ENCODE measurements at places on chromosomes 5 and 9.

DNA sequence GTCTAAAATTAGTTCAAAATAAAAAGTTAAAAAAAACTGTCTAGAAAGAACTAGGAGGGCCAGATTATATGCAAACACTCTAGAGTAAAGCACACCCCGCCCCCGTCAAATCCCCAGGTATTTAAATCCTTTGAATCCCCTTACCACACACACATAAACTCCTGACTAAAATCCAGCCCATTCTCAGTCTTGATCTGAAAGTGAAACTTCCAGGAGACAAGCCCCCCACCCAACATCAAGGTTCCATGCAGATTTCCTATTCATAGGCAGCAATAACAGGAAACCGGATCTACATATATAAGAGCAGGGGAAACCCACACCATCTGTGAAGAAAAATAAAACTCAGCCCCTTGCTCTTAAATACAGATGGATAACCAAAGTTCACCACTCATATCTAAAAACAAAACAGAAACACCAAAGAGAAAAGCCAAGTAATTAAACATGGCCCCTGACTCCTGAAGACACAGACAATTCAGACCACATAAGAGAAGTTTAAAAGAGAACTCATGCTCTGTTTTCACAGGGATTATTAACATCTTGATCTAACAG, 42.3 kb downstream of the MARCHF3 start:
- no peak for DNase-seq

- DNase-seq, result no peak
Measured at GRCh38 chr5:79630444-79630843, 18.2 kb downstream of the TENT2 start.

DNA sequence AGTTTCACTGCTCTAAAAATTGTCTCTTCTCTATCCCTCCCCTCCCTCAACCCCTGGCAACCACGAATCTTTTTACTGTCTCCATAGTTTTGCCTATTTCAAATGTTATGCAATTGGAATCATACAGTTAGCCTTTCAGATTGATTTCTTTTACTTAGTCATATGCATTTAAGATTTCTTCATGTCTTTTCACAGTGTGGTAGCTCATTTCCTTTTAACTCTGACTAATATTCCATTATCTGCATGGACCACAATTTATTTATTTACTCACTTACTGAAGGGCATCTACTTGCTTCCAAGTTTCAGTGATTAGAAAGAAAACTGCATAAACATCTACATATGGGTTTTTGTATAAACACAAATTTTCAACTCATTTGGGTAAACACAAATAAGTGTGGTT, 372.3 kb downstream of the CDH18 start:
- DNase-seq, result no peak

- no peak for DNase-seq
Measured at GRCh38 chr5:78447775-78448424, 87.5 kb downstream of the SCAMP1 start.

DNA sequence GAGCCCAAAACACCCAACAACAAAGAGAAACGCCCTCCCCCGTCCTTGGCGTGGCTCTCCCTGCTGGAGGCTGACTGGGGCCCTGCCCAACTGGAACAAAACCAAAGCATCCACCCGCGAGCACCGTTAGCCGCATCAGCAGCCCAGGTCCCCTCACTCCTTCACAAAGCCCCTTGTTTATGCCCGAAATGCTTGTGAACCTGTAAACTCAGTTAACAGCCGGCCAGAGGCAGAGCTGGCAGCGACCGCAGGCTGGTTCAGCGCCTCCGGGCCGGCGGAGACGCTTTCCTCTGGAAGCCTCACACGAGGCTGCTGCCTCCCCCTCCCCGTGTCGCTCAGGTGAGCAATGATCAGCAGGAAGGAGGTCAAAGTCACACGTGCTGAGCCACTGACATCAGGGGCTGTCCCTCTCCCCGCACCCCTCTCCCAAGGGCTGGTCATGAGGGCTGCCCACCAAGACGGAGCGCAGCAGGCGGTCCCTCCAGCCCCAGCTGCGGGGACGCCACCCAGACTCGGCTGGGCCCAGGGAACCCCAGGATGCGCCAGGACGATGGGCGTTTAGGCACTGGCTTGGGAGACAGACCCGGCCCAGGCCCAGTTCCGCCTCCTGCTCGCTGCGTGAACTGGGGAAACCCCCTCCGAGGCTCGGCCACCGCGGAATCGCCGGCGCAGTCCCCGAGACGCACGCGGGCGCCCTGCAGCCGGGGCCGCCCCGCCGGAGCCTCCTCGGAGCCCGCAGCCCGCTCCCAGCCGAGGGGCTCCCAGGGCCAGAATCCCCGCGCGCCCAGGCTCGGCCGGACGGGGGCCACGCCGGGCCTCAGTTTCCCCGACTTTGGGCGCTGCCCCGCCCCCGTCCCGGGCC, 563 bp downstream of the SNAPC4 start:
- peak; percentile 28 for DNase-seq

DNA sequence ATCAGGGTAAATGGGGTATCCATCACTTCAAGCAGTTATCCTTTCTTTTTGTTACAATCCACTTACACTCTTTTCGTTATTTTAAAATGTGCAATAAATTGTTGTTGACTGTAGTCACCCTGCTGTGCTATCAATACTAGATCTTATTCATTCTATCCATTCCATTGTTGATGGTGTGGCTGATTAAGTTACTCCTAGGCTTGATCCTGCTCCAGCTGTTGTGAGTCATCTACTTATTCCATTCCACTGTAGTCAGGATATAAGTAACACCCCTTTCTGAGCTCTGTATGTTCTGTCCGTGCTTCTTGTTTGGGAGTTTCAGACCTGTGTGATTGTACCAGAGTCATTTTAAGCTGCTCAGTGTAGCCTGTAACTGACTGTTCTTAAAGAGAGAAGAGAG, 122.5 kb upstream of the RUSC2 start:
- no peak for DNase-seq

DNA sequence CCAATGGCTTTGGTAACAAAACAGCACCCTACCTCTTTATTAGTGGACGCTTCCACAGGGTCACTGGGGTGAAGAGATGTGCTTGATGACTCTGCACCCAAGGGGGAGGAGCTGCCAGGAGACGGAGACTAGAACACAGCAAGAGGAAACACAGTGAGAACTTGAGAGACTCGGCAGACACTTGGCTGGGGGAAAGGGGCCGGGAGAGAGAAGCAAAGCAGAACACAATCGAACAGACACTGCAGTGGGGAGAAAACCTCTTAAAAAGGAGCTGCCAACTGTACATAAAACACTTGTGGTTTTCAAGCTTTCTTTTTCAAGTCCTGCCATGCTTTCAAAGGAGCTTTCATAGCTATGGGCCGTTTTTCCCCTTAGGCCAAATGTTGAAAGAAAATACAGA, 151.0 kb downstream of the ENTREP1 start:
- DNase-seq, result no peak

DNA sequence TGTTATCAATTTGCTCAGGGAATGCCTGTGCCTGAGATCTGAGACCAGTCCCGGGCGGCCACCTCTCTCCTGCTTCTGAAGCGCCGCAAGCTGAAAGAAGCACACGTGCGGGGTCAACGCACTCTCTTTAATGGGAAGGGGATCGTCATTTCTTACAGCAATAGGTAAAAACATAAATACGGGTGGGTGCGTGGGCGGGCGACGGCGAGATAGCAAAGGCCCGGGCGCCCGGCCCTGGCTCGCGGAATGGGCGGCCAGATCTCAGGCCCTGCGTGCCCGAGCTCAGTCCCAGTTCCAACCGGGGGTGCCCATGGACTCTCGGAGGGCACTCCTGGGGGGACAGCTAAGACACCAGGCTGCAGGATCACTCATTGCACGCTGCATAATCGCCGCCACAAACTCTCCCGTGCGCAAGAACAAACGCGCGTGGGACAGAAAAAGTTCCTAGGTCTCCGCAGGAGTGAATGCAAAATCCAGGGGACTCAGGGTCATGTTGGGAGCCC, 3.0 kb downstream of the NKX2-5 start:
- no peak for DNase-seq

DNA sequence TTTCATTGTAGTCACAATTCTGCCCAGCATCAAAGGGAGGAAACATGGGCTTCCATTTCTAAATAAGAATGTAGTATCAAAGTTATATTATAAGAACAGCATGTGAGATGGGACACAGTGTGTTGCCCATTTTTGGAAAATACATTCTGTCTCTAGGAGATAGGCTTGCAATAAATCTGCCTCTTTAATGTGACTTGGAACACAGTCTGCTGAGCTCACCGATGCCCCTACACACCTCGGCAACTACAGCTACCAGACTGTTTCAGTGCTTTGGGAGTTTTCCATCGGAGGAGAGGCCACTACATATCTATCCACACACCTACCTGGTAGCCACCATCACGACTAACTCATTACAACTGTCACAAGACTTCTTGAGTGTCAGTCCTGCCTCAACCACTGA, 18.9 kb upstream of the FCHO2 start:
- no peak for DNase-seq

- DNase-seq, result no peak
Measured at GRCh38 chr5:10591159-10591558, 27.3 kb downstream of the ANKRD33B start.

- no peak for DNase-seq
Measured at GRCh38 chr9:110050925-110051355, 157.0 kb downstream of the C9orf152 start.

GRCh38 chr9:70580606-70581195, 166.2 kb upstream of the KLF9 start:
- DNase-seq, result no peak

- DNase-seq, result peak; percentile 88
Measured at GRCh38 chr5:77638763-77639671, 504 bp upstream of the OTP start.

DNA sequence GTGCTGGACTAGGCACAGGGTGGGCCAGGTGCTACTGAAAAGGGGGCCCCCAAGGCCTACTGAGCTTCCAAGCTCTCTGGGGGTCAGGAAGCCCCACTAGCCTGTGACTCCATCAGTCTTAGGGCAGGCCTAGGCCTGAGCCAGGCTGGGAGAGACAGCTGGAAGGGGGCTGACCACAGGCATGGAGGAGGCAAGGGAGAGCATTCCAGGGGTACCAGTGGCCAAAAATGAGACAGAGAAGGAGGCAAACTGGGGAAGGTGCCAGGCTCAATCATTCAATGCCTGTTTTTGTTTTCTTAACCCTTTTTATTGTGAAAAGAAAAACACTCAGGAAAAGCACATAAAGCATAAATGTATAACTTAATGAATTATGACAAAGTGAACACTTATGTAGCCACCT, 26.2 kb upstream of the TCF7 start:
- DNase-seq, result no peak

DNA sequence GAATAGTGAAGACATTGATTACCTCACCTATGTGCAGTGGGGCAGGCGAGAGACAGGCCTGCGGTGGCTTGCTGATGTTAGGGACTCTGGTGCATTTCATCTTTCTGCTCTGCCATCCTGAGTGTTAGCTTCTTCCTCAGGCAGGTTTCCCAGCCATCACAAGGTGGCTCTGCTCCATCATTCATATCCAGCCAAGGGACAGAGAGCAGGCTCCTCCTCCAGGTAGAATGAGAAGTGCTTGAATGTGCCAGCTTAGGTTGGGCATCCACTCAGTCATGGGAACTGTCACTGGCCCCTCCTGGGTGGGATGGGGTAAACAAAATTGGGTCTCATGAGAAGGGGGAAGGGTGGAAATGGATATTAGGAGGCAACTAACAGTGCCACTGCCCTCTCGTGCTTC, 24.8 kb downstream of the GPR107 start:
- no peak for DNase-seq

GRCh38 chr9:103104101-103104500, 109.0 kb downstream of the CYLC2 start:
- no peak for DNase-seq

DNA sequence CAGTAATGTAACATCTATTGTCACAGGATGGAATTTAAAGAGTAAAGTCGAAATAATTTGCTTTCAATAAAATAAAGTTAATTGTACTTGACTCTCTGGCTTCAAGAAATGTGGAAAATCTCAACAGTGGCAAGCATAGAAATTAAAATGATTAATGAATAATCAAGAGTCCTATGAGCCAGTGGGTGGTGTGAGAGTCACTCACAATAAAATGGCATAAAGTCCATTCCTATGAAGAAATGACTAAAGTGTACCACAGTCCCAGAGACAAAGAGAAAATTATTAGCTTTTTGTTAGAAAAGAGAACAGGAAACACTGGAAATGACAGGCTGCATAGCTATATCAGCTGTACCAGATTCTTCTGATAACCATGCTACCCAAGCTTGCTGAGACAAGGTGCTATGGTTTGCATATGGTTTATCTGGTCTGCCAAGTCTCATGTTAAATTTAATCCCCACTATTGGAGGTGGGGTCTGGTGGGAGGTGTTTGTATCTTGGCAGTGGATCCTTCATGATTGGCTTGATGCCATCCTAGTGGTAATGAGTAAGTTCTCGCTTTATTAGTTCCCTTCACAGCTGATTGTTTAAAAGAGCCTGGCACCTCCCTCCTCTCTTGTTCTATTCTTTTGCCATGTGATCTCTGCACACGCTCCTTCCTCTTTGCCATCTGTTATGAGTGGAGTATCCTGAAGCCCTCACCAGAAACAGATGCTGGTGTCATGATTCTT, 647.7 kb upstream of the ITGA1 start:
- DNase-seq, result no peak

DNA sequence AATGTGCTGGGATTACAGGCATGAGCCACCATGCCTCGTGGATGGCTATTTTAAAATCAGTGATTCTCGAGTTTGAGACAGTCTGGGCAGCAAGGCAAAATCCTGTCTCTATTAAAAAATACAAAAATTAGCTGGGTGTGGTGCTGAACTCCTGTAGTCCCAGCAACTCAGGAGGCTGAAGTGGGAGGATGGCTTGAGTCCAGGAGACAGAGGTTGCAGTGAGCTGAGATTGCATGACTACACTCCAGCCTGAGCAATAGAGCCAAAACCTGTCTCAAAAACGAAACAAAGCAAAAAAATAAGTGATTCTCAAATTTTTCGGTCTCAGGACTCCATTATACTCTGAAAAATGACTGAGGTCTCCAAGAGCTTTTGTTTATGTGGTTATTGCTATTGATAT, 47.9 kb upstream of the HSPA9 start:
- no peak for DNase-seq

- DNase-seq, result no peak
Measured at GRCh38 chr9:79895232-79895631, 323.5 kb downstream of the TLE4 start.

DNA sequence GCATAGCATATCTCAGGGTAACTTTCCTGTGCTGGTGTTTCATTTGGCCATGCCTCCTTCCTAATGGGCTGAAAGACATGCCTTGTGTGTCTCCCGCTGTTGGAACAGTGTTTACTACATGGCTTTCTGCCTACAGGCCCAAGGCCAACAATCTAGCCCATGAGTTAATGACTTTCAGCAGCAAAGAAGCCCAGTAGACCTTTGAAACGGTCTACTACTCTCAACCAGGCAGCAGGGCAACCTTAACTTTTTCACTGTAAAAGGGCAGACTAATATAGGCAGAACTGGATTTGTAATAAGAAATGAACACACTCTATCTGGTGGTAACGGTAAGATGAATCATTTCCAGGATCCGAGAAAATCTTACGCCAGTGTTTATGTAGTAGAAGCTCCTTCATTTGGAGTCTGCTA, 21.0 kb downstream of the C5orf15 start:
- no peak for DNase-seq

GRCh38 chr5:75584641-75585040, 26.6 kb upstream of the ANKDD1B start:
- no peak for DNase-seq

Measured in WTC11 (cell line).